NCI-H524 treated with DMSO at 0.1 percent for 48 hours (cell line): ENCODE measurements at places on chromosomes 2 and 18.

GRCh38 chr18:34709104-34709503, 994 bp upstream of the DTNA start:
- no peak for DNase-seq

DNA sequence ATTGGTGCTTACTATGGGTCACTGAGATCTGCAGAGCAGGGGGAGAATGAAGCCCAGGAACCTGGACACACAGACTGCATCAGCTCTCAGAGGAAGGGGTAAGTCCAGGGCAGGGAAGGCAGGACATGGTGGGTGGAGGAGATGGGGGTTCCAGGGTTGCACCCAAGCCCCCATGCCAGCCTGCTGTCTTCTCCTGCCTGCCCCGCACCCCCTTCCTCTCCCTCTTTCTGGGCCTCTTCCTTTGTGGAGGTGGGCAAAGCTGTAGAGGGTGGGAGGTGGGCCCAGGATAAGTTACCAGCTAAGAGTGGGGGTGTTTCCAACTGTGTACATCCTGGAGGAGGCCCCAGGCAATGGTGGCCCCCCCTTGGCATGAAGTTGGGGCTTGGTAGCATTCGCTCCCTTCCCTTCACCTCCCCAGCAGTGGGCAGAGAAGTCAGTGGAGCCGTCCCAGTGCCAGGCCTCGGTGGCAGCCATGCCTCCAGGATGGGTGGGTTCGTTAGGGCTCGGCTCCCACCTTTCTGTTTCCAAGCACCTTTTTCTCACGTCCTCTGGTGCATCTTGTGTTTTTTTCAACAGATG, 132.2 kb downstream of the CLIP4 start:
- no peak for DNase-seq

DNA sequence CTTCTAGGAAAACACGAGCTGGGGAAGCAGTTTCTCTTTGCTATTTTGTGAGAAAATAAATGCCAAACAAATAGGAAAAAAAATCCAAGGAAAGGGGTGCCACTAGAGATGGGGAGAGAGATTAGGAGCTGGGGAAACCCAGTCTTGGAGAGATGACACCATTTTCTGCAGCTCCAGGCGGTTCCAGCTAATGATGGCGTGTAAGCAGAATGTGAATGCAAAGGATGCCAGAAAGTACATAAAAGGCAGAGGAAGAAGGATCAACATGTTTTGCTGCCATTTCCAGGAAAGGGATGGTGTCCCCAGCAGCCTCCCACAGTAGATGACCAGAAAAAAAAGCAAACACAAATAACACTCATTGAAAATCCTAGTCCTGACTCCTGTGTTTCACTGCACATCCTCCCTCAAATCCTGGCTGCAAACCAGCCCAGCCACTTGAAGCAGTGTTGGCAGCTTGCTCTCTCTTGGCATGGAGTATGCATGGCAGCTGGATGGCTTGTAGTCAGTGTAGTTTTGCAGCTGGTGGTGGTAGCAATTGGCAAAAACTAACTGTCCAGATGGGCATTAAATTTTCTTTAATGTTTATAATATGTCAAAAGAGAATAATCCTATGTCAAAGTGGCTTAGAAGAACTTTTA, 93.6 kb downstream of the FTCDNL1 start:
- peak; percentile 83 for DNase-seq

GRCh38 chr2:20599861-20600461, 50.9 kb downstream of the HS1BP3 start:
- no peak for DNase-seq

GRCh38 chr18:72470391-72470790, 73.8 kb downstream of the CBLN2 start:
- DNase-seq, result no peak

DNA sequence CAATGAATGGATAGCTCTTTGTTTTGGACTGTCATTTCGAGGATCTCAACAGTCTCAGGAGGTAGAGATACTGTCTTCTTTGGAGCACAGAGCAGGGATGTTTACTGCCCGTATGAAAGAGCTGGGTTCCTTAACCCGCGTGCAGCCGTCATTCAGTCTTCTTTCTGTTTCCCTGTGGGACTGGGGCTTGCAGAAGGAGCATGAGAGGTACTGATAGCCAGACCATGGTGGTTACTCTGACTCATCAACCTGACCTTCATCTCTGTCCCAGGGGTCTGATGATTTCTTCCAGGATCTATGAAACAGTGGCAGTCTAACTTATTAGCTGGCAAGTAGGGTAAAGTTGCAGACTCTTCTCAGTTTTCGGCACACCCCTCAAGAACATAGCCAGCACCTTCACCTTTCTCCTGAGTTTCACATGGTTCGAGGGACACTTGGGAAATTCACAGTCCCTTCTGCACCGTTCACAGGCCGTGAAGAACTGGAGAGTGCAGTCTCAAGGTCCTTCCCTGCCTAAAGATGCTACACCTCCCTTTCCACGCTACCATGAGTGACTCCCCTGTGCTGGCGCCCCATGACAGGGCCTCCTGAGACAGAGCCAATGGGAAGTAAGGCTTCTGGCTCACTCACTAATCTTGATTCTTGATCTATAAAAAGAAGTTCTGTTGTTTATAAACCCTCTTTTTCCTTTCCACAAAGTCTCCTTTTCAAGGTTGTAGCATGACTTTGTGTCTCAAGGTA, 226.2 kb downstream of the MC4R start:
- no peak for DNase-seq

- no peak for DNase-seq
These were observed 99.1 kb downstream of the TACR1 start for GRCh38 chr2:75100011-75100800.

- DNase-seq, result no peak
These were observed 31.7 kb upstream of the TTC32 start for GRCh38 chr2:19933351-19933981.

GRCh38 chr2:219125225-219125885, 35.3 kb downstream of the NHEJ1 start:
- DNase-seq, result no peak

GRCh38 chr2:27379383-27379835, 1.1 kb downstream of the ZNF513 start:
- DNase-seq, result no peak

DNA sequence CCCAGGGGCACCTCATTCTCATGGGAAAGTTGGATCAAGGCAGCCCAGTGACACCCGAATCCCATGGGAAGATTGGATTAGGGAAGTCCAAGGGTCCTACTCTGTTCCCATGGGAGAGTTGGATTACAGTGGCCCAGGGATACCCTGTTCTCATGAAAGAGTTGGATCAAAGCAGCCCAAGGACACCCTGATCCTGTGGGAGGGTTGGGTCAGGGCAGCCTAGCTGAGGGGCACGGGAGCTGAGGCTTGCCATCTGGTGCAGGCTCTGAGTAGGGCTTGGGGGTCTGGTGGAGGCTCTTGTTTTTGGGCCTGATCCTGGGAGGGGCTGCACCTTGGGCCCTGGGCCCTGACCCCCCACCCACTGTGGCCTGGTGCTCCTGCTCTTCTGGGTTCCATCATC, 87.1 kb downstream of the ACKR3 start:
- no peak for DNase-seq
